Activated gamma-delta T cell (primary cell): ENCODE measurements at places on chromosomes 12 and 14.

- DNase-seq = no peak
Measured at GRCh38 chr12:108115123-108116121, 13.7 kb upstream of the WSCD2 start.

GRCh38 chr12:83408851-83409250 is 722.1 kb downstream of the TMTC2 start:
- no peak for DNase-seq

DNA sequence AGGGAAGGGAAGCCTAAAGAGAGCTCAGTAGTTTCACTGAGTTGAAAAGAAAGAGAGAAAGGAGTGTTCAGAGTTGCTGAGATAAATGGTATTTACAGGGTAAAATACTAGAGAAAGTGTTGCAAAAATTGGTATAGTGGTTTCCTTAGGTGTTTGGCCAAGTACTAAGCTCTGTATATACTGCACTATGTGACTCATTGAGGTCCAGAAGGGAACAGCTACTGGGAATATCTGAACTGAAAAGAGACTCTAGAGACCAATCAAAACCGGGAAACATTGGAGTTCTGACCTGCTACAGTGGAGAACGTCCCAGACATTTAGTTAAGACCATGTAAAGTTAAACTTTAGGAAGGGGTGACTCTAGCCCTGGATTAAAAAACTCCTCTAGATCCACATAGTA is 42.7 kb upstream of the ALX1 start:
- no peak for DNase-seq

DNA sequence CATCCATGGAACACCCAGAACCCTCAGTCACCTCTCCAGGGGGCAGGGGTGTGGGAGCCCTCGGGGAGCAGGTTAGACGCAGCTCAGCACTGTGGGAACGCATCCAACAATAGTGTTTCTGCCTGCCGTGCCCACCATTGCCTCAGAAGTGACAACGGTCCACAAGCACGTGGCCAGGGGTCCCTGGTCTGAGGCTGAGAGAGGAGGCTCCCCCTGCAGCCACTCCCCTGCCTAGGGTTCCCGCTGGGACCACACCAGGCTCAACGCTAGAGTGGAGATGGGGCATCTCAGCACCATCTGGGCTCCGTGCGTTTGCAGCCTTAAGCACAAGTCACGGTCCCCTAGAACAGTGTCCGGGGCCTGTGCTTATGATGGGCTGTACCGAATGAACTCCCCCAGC is 62.7 kb downstream of the TESC start:
- DNase-seq = no peak

DNA sequence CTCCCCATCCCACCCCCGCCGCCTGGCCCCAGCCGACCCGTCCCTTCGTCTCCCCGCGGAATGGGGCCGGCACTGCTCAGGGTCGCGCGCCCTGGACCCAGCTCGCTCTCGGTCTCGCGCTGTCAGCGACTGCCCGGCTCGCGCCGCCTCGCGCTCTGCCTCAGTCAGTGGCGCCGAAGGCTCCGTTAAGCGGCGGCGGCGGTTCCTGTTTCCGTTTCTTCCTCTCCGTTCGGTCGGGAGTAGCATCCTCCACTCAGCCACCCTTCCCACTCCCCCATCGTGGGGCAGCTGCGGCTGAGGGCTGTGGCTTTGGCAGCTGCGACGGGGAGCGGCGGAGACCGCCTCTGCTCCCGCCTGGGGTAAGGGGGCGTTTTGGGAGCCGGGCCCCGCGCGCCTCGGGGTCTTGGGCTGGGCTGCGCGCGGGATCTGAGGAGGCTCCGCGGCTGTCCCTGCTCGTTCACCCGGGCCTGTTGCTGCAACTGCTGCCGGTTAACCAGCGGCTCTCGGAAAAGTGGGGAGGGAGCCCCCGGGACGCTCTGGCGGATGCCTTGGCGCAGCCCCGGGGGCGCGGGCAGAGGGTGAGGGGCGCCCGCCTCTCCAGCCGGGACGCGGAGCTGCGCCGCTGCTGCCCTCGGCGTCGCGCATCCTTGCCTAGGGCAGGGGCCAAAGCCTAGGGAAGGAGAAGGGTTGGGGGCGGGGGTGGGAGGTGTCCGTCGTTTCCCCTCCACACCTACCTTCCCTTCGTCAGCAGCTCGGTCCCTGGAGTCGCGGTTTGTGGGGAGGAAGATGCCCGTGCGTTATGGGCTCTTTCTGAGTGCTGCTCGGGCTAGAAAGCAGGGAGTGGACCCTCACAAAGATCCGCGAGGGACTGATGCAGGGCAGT is 567 bp downstream of the FUT8 start:
- no peak for DNase-seq

- no peak for DNase-seq
Measured at GRCh38 chr14:49673586-49673985, 14.4 kb downstream of the POLE2 start.

GRCh38 chr12:130955238-130955816 is 1.6 kb downstream of the ADGRD1 start:
- DNase-seq = no peak

DNA sequence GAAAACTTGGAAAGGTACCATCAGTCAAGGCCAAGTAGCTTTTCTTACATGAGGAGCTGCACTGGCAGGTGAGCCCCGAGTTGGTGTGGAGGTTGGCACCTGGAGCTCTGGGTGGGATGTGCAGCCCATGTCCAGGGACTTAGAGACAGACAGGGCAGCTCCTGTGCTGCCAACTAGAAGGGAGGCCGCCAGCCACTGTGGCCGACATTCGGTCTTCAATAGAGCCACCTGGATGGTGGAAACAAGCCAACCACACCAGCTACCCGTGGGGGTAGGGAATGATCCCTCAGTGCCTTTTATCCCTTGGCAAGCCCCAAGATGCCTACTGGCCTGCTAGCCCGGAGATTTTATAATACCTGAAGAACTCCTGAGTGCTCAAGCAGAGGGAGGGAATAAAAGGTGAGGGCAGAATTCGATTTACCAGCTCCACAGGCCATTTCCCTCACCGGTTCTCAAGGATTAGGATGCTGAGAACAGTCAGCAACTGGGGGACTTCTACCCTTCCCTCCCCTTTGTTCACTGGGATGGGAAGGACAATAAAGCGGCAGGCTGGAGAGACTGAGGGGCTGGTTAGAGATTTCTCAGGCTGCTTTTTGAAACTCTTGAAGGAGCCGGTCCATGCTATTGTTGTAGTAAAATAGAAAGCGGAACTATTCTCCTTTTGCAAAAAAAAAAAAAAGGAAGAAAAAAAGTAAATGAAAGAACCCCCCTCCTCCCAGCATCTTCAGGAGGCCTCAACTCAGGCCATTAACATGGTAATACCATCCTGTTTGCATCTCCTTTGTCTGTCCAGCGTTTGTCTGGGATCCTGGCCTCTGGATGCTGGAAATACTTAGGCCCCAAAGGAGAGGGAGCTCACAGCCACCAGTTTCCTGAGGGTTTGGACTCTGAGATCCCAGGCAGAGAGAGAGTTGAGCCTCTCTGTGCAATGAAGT is 321.6 kb downstream of the ZFP36L1 start:
- DNase-seq = no peak

DNA sequence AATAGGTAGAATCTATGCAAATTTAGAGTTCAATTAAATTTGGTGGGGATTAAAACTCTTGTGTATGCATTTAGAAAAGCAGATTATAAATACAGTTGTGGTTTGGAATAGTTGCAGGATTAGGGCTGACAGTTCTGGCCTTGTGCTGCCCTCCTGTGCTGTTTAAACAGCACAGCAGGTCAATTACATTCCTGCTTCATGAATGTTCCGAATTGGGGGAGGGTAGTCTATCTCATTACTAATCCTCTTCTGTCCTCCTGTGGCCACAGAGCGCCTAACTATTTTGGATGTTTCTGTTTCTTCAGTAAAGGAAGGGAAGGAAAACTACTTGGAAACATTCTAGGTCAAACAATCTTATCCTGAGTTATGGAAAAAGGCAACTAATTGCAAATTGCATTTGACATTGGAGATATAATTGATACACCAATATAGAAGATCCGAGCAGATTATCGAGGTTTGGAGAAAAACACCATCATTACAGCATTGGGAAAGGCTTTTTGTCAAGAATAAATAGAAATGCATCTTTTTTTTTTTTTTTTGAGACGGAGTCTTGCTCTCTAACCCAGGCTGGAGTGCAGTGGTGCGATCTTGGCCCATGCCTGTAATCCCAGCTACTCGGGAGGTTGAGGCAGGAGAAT is 8.7 kb upstream of the GPR19 start:
- DNase-seq = no peak

DNA sequence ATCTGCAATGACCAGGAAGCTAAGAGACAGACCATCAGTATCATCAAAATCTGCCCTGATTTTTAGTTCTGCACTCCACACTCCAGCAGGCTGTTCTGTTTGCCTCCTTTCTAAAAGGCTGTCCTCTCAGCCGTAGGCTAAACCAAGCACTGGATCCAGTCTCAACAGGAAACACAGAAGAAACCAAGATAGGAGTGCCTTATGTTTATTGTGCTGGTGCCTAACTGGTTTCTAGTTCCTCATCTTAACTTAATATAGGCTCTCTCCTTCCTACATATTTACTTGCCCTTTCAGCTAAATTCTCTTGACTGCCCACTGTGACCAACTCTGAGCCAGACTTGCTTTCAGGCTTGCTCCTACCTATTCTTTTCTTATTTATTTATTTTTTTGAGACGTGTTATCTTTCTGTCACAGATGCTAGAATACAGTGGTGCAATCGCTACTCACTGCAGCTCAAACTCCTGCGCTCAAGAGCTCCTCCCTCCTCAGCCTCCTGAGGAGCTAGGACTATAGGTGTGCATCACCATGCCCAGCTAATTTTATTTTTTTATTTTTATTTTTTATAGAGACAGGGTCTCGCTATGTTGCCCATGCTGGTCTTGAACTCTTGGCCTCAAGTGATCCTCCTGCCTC is 30.8 kb downstream of the GALNT4 start:
- DNase-seq = no peak

DNA sequence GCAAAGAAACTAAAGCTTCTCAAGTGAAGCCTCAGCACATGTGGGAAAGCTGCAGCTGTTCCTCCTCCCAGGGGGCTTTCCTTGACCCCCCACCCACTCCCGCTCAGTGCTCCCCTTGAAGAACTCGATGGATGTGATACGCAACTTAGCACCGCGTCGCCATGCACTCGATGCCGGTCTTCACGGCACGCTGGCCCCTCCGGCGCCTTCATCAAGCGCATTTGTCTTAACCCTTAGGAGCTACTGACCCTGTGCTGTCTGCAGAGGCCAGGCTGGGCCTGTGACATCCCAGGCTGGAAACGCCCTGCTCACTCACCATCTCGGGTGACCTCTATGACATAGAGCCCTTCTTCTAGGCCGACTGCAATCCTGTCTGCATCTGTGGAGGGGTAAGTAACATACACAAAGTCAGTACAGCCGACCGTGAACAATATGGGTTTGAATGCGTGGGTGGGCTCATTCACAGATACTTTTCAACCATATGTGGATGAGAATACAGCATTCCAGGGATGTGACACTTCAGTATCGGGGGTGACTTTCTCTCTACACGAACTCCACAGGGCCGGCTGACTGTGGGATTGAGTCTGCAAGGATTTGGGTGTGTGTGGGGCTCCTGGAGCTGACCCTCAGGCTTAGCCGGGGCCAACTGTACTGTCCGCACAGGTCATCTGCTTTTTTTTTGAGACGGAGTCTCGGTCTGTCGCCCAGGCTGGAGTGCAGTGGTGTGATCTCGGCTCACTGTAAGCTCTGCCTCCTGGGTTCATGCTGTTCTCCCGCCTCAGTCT is 23.1 kb downstream of the AMN start:
- DNase-seq = no peak

DNA sequence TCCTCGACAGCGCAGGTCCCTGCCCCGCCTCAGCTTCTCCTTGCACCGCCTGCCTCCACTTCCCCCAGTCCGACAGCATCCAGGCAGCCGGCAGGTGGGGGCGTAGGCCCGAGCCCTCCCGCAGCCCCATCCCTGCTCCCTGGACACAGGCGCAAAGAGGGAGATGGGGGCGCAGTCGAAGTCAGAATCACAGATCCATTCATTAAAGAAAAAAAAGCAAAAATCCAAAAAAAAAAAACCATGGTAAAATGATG is 41.2 kb downstream of the RFLNA start:
- no peak for DNase-seq
